ENCODE measurements at places on chromosomes 12 and 14. TPM values are rescaled to one million over a fixed set of nuclear protein-coding genes. Genes with fewer than 3 reads are reported as not detected.
A peak's percentile ranks its signal among the peaks of the same experiment; 100 is the strongest.

- H3K27ac ChIP-seq = no peak overlapping the region
- H3K36me3 ChIP-seq = no peaks in the 10 kb centered on the region
- no peak for DNase-seq
Measured at GRCh38 chr12:67772267-67773169, 124.0 kb downstream of the DYRK2 start.

Gene RABGGTA
- total RNA-seq = 63.0 TPM

Gene HCAR1
- total RNA-seq = 3.6 TPM

GRCh38 chr14:103732868-103733620 lies 17.4 kb downstream of the ZFYVE21 start:
- no peaks in the 10 kb centered on the region for H3K4me1 ChIP-seq
- no peaks in the 10 kb centered on the region for H3K27me3 ChIP-seq
- H3K4me3 ChIP-seq = no peak overlapping the region
- DNase-seq = no peak
- peaks cover 49% of the 10 kb centered on the region for H3K36me3 ChIP-seq
- peak overlapping the region; percentile 30 for H3K27ac ChIP-seq

GRCh38 chr12:1593174-1594005 lies 991 bp downstream of the FBXL14 start:
- peak overlapping the region; percentile 98 for H3K4me3 ChIP-seq
- H3K27ac ChIP-seq = peak overlapping the region; percentile 95
- no peaks in the 10 kb centered on the region for H3K36me3 ChIP-seq
- H3K27me3 ChIP-seq = no peaks in the 10 kb centered on the region

Gene FBXW8
- total RNA-seq = 10.5 TPM

- no peak for DNase-seq
- H3K27me3 ChIP-seq = no peaks in the 10 kb centered on the region
- H3K4me3 ChIP-seq = no peak overlapping the region
- H3K36me3 ChIP-seq = no peaks in the 10 kb centered on the region
- no peaks in the 10 kb centered on the region for H3K4me1 ChIP-seq
Measured at GRCh38 chr12:98763656-98764055, 118.6 kb downstream of the APAF1 start.

- H3K27me3 ChIP-seq = no peaks in the 10 kb centered on the region
- no peak overlapping the region for H3K4me3 ChIP-seq
- peaks cover 17% of the 10 kb centered on the region for H3K4me1 ChIP-seq
- H3K36me3 ChIP-seq = no peaks in the 10 kb centered on the region
- DNase-seq = peak; percentile 95
- H3K27ac ChIP-seq = peak overlapping the region; percentile 38
Measured at GRCh38 chr14:61568572-61569011, 126.7 kb upstream of the HIF1A start.

Gene KRT82
- total RNA-seq = not detected

GRCh38 chr12:122081697-122082221 lies 3.2 kb downstream of the MLXIP start:
- H3K4me1 ChIP-seq = peaks cover 77% of the 10 kb centered on the region
- DNase-seq = peak; percentile 85
- no peaks in the 10 kb centered on the region for H3K27me3 ChIP-seq

Gene NANOG
- not detected for total RNA-seq

DNA sequence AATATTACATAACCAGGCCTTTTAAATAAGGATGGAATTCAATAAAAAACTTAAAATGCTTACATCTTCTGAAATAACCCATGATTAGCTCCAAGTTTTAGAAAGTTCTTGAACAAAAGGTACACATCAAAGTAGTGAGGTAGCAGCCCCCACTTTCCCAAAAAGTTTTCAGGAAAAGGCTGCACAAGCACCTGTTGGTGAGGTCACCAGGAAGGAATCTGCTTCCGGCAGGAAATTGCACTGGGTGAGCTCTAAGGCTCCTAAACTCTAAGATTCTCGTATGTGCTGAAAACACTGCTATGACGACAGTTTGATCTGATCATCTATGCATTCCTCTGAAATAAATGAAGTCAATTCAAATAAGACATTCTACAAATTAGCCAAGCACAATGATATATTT lies 34.3 kb upstream of the TTC7B start:
- H3K4me3 ChIP-seq = no peak overlapping the region
- H3K27me3 ChIP-seq = no peaks in the 10 kb centered on the region
- H3K27ac ChIP-seq = no peak overlapping the region

Gene HOXC12
- total RNA-seq = not detected

DNA sequence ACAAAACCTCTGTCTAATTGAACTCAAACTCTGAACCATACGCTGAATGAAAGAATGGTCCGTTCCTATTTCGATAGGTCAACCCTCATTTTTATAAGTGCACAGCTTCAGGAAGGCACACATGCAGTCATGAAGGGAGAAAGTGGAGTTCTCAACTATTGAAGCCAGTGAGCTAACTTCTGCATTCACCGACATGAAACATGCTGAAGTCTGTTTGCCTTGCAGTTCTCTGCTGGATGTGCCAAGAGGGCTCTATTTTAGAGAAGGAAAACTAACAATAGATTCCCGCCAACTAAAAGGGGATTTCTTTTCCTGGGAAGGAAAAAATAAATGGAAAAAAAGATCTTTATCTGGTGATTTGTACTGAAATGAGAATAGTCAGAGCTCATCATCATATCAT lies 191.0 kb upstream of the PLEKHG7 start:
- no peak for DNase-seq
- no peak overlapping the region for H3K27ac ChIP-seq
- no peaks in the 10 kb centered on the region for H3K36me3 ChIP-seq
- no peak overlapping the region for H3K4me3 ChIP-seq
- H3K27me3 ChIP-seq = no peaks in the 10 kb centered on the region
- no peaks in the 10 kb centered on the region for H3K4me1 ChIP-seq

Gene RNF31
- 112 TPM for total RNA-seq

Gene BCL11B
- 14.4 TPM for total RNA-seq

DNA sequence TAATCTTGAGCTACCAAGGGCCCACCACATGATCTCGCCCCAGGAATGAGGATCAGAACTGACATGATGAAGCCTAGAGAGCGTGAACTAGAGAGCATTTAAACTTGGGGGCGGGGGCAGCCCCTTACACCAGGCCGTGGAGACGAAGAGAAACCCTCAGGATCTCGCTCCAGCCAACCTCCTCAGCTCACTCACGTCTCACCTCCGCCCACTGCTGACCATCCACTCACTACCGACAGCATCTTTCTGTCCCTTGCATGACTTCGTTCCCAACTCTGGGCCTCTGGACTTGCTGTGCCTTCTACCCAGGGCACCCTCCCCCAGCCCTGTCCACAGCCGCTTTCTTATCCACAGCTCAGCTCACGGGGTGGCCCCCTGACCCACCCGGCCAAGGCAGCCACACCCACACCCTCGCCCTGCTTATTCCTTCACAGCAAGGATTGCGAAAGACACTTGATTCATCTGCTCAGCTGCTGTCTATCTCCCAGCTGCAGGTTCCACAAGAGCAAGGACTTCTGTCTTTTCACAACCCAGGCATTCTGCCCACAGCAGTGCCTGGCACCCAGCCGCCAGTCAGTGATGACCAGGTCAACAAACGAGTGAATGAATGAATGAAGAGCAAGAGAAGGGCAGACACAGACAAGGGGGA lies 6.4 kb downstream of the STX2 start:
- no peaks in the 10 kb centered on the region for H3K4me1 ChIP-seq
- H3K27me3 ChIP-seq = no peaks in the 10 kb centered on the region
- no peaks in the 10 kb centered on the region for H3K36me3 ChIP-seq
- no peak overlapping the region for H3K27ac ChIP-seq
- no peak overlapping the region for H3K4me3 ChIP-seq

DNA sequence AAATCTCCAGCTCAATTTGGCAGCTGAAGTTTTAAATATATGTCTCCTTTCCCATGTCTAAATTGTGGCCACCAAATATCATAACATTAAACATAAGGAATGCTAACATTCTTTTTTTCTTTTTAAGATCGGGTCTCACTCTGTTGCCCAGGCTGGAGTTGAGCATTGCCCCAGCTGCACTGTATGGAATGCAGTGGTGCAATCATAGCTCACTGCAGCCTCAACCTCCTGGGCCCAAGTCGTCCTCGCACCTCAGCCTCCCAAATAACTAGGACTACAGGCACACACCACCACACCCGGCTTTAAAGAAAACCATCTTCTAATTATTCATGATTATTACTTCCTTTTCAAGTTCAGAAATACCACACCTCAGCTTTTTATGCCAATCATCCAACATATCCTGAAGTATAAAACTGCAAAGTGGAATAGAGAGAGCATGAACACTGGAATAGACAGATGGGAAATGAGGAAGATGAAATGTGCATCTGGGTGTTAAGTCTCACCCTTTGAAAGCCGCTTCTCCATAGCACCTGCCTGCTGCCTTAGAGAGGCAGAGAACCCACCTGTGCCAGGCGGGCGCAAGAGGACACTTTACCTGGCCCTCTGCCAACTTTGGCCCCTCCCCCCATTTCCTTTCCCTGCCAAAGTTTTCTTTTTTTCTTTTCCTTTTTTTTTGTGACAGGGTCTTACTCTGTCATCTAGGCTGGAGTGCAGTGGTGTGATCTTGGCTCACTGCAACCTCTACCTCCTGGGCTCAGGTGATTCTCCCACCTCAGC lies 2.8 kb upstream of the EML1 start:
- H3K4me3 ChIP-seq = no peak overlapping the region
- no peak for DNase-seq
- H3K27ac ChIP-seq = no peak overlapping the region
- peaks cover 38% of the 10 kb centered on the region for H3K4me1 ChIP-seq
- H3K27me3 ChIP-seq = peaks cover 37% of the 10 kb centered on the region
- H3K36me3 ChIP-seq = no peaks in the 10 kb centered on the region

Gene OAS3
- 54.5 TPM for total RNA-seq

GRCh38 chr14:92692822-92693226 lies 55.6 kb downstream of the LGMN start:
- H3K4me1 ChIP-seq = peaks cover 40% of the 10 kb centered on the region
- H3K36me3 ChIP-seq = peaks cover 22% of the 10 kb centered on the region
- H3K4me3 ChIP-seq = no peak overlapping the region
- DNase-seq = peak; percentile 89
- no peaks in the 10 kb centered on the region for H3K27me3 ChIP-seq
- H3K27ac ChIP-seq = peak overlapping the region; percentile 55

DNA sequence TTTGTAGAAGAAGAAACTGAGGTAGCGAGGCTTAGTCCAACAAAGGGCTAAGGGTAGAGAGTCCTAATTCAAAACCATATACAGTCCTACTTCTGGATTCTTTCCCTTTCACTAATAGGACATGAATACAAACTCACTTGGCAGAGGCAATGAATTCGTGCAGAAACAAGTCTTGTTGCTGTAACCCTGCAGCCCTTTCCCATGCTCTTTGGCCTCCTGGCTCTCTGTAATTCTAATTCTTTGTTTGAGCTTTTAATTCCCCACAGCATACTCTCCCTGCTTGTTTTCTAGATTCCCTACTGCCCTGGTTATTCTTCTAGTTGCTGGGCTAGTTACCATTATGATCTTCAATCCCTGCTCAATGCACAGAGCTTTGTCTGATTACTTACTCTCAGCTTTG lies 381.4 kb downstream of the ETNK1 start:
- H3K36me3 ChIP-seq = no peaks in the 10 kb centered on the region
- no peak overlapping the region for H3K4me3 ChIP-seq
- no peaks in the 10 kb centered on the region for H3K27me3 ChIP-seq
- H3K4me1 ChIP-seq = no peaks in the 10 kb centered on the region
- H3K27ac ChIP-seq = no peak overlapping the region

Gene RD3L
- not detected for total RNA-seq

DNA sequence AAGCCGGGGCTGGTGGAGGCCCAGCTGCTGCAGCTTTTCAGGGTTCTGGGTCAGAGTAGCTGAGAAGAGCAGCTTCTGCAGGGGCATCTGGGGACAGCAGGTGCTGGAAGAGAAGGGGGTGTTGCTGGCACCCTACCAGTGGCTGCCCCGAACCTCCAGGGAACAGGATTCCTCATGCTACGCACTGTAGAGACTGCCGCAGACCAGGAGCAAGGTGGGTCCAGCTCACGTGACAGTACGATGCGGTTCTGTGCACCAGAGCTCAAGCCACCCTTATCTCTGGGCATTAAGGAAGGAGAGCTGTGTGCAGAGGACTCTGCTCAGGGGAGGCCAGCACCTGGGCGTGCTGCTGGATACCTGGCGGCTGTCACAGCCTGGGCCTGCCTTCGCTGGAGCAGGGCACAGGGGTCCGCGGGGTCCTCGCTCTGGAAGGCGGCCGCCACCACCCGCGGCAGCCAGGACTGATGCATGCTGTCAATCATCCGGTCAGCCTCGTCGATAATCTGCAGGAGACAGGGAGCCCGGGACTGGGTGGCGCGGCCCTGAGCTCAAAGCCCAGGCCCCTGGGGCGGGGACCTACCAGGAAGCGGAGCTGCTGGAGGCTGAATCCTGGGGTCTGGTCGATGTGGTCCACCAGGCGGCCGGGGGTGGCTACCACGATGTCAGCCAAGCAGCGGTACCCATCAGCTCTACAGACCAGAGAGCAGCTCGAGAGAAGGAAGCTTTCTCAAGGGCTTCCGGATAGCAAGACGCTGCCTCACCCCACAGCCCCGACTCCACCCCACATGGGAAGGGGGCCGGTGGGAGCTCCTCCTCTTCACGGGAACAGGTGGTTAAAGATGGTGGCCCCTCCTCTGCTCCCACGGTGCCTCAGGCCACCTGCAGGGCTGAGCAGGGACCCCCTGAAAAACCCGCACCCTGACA lies 2.9 kb downstream of the DDX51 start:
- H3K4me1 ChIP-seq = peaks cover 24% of the 10 kb centered on the region
- peak; percentile 75 for DNase-seq
- no peaks in the 10 kb centered on the region for H3K27me3 ChIP-seq
- no peak overlapping the region for H3K4me3 ChIP-seq
- peaks cover 40% of the 10 kb centered on the region for H3K36me3 ChIP-seq
- H3K27ac ChIP-seq = no peak overlapping the region

GRCh38 chr14:86935241-86935885 lies 1057.6 kb downstream of the GALC start:
- H3K4me1 ChIP-seq = no peaks in the 10 kb centered on the region
- no peaks in the 10 kb centered on the region for H3K36me3 ChIP-seq
- no peak overlapping the region for H3K4me3 ChIP-seq
- no peak for DNase-seq
- H3K27ac ChIP-seq = no peak overlapping the region

GRCh38 chr14:73633116-73634010 lies 11.4 kb upstream of the DNAL1 start:
- no peaks in the 10 kb centered on the region for H3K36me3 ChIP-seq
- H3K27me3 ChIP-seq = no peaks in the 10 kb centered on the region
- peak overlapping the region; percentile 34 for H3K27ac ChIP-seq
- peak; percentile 87 for DNase-seq
- H3K4me3 ChIP-seq = peak overlapping the region; percentile 58

- DNase-seq = no peak
- no peaks in the 10 kb centered on the region for H3K36me3 ChIP-seq
- H3K27ac ChIP-seq = peak overlapping the region; percentile 72
- no peak overlapping the region for H3K4me3 ChIP-seq
Measured at GRCh38 chr12:49697808-49698207, 9.4 kb downstream of the FMNL3 start.

DNA sequence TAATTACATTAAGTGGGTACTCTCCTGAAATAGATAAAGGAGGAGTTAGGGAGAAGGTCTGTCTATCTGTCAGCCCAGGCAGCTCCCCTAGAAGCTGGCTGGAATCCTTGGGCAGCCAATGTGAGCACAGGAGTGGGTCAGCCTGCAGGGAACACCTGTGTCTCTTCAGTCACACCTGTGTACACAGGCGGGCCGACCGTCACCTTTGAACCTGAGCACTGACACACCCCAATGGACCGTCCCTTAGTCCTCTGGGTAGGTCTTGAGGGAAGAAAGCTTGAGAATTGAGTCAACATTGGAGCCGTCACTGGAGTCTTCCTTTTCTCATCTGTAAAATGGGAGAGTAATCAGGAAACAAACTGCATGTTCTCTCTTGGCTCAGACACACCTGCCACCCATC lies 9.8 kb upstream of the GSC start:
- H3K27ac ChIP-seq = no peak overlapping the region
- no peaks in the 10 kb centered on the region for H3K36me3 ChIP-seq
- no peak for DNase-seq
- no peak overlapping the region for H3K4me3 ChIP-seq
- no peaks in the 10 kb centered on the region for H3K4me1 ChIP-seq
- H3K27me3 ChIP-seq = peaks cover 50% of the 10 kb centered on the region

Gene PIWIL1
- total RNA-seq = 0.61 TPM

Gene HSPA2
- total RNA-seq = 16.6 TPM

Measured in spleen (tissue), 13 donors.